Myometrial cell (primary cell): ENCODE measurements at places on chromosomes 7 and 10. TPM values are rescaled to one million over a fixed set of nuclear protein-coding genes. Genes with fewer than 3 reads are reported as not detected.

BAMBI gene
- not detected in 2 replicates for total RNA-seq

GIMAP7 gene
- not detected in 2 replicates for total RNA-seq

TMEM130 gene
- not detected in 2 replicates for total RNA-seq

COL26A1 gene
- total RNA-seq = not detected in 2 replicates

TAF3 gene
- 1.7 and 2.1 TPM in 2 replicates for total RNA-seq

CALHM3 gene
- total RNA-seq = not detected in 2 replicates
